ENCODE measurements at places on chromosomes 6 and 20. TPM values are rescaled to one million over a fixed set of nuclear protein-coding genes. Genes with fewer than 3 reads are reported as not detected.
A peak's percentile ranks its signal among the peaks of the same experiment; 100 is the strongest.

OR2B6 gene
- total RNA-seq = not detected

SIRPB2 gene
- total RNA-seq = 3.1 TPM

- peak; percentile 92 for DNase-seq
These were observed 11.0 kb downstream of the SLC29A1 start for GRCh38 chr6:44234101-44235025.

GRCh38 chr6:18147616-18148015, 7.3 kb downstream of the TPMT start:
- no peak for DNase-seq

DNA sequence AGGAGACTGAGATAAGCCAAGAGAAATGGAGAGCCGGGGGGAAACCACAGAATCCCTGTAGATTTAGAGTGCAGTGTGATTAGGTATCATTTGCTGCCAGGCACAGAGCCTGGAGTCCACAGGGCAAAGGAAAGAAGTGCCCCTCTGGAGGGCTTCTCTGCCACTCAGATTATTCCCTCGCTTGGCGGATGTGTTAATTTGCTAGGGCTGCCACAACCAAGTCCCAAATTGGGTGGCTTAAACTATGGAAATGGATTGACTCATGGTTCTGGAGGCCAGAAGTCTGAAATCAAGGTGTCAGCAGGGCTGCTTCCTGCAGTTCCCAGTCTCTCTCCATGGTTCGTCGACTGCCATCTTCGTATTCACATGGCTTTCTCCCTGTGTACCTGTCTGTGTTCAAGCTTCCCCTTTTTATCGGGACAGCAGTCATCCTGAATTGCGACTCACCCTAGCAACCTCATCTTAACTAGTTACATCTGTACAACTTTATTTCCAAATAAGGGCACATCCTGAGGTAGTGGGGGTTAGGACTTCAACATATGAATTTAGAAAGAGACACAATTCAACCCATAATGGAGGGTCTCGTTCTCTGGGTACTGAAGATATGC, 122.2 kb downstream of the ANKRD60 start:
- no peak for DNase-seq

DNA sequence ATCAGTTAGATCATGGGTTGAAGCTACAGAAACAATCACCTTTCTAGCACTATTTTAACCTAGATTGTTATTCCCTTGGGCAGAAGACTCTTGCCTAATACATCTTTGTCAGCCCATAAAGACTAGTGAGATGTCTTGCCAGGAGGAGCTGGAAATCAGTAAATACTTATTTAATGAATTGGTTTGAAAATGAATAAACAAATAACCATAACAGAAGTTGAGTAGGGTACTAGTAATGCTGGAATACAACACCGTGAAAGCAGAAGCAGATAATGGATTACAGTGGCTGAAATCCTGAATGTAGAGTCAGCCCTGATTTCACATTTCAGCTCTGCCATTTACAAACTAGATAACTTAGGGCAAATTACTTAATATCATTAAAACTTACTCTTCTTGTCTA, 236.1 kb downstream of the PACRG start:
- no peak for DNase-seq

Measured in Right ventricle myocardium superior (tissue), 1 donor.